A172 (cell line): ENCODE measurements at places on chromosomes 2 and 18.
A peak's percentile ranks its signal among the peaks of the same experiment; 100 is the strongest.

- DNase-seq, result no peak
Observed at GRCh38 chr2:18650221-18650620, 60.9 kb upstream of the NT5C1B start.

- DNase-seq, result no peak
Observed at GRCh38 chr2:108605947-108606346, 71.7 kb downstream of the LIMS1 start.

DNA sequence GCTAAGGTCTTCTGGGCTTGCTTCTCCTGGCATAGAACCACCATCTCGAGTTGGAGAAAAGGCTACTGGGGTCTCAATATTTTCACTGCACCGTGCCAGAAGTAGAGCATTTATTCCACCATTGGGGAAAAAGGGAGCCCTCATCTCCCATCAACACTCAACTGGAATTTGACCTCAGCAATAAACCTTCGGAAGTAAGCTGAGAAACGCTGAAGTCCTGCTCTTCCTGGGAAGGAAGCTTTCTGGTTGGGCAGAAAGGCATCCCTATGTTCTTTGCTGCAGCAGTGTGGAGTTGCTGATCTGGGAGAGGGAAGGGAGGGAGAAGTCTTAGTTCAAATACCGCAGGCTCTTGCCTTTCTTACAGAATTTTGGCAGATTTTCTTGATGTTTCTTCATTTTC is 368.8 kb downstream of the NUP35 start:
- no peak for DNase-seq

GRCh38 chr2:240566203-240567136 is 1.8 kb upstream of the RNPEPL1 start:
- peak; percentile 74 for DNase-seq

- peak; percentile 90 for DNase-seq
Observed at GRCh38 chr2:161122772-161123530, 37.3 kb upstream of the TANK start.

DNA sequence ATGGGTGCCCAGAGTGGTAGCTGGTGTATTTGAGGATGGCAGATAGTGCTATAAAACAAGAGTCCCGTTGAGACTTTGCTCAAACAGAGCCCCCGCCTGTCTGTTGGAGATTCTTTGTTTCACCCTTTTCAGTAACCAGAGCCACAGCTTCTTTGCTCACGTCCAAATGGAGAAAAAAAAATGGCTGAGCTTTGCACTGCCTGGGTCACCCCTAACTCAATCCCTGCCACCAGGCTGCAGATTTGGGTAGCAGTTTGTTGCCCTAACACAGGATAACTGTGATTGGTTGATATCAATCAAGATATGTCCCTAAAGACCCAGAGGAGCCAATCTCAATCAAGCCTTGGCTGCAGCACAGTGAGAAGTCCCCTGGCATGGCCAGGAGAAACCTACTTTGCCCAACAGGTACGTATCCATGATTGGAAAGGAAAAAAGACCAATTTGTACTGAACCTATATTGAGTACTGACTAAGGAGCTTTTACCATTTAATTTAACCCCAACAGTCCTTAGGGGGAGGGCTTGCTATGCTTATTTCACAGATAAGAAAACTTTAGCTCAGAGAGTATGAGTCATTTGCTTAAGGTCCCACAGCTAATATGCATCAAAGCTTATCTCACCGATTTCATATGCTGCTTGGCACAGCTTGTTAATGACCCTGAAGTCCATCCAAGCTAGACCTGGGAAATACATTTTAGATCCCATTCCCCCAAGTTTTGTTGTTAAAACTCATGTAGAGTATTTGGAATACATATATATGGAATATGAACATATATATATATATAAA is 72.0 kb upstream of the SH3BP4 start:
- DNase-seq, result peak; percentile 94

DNA sequence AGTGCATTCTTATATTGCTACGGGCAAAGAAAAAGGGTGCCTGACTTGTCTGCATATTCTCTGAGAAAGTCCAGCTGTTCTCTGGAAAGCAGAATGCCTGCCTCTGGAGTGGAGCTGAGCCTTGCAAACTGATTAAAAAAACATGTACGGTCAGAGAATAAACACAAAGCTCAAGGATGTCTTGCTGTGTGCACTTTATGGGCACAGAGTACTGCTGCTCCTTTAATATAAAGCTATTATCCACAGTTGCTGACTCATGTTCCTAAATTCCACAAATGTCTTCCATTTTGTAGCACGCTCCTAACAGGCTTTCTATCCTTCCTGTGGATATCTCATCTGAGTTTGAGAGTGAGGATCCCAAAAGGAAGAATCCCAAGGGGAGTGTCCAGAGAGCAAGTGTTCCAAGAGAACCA is 229.0 kb downstream of the MREG start:
- DNase-seq, result peak; percentile 26

GRCh38 chr2:23486684-23487075 is 101.7 kb downstream of the KLHL29 start:
- no peak for DNase-seq

GRCh38 chr2:7703543-7704144 is 786.4 kb downstream of the RNF144A start:
- no peak for DNase-seq

GRCh38 chr2:148965623-148966437 is 72.7 kb upstream of the LYPD6B start:
- DNase-seq, result no peak

DNA sequence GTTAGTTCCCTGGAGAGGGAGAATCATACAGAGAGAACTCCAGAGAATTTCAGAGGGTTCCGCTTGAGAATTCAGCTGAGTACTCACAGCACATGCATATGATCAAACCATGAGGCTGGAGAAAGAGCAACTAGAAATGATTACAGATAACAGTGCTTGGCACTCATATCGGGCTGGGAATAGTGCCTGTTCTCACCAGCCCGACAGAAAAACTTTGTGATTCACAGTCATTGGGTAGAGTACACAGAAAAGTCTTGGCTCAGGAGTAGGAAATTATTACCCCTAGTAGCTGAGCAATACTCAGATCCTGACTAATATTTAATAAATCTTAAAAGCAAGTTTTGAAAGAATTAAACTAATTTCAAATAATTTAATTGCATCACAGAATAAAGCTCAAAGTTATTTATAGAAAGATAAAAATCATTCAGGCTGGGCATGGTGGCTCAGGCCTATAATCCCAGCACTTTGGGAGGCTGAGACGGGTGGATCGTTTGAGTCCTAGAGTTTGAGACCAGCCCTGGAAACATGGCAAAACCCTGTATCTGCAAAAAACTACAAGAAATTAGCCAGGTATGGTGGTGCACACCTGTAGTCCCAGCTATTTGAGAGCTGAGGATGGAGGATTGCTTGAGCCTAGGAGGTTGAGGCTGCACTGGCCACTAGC is 6.8 kb downstream of the WDPCP start:
- no peak for DNase-seq

DNA sequence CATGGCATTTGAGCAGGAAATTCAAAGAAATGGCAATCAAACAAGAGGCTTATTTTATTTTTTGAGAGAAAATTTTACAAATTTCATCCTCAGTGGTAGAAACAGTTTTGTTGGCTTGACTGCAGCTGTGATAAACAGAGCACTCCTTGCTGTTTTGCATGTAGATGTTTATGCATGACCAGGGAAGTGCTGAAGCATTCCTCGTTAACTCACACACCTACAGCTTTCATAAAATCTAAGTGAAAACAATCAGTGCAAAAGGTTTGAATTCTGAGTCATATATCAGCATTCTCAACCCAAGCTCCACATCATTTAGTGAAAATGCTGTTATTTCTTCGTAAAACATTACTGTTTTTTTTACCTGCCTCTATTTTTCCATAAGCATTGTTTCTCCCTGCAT is 146.6 kb upstream of the CCDC68 start:
- no peak for DNase-seq

DNA sequence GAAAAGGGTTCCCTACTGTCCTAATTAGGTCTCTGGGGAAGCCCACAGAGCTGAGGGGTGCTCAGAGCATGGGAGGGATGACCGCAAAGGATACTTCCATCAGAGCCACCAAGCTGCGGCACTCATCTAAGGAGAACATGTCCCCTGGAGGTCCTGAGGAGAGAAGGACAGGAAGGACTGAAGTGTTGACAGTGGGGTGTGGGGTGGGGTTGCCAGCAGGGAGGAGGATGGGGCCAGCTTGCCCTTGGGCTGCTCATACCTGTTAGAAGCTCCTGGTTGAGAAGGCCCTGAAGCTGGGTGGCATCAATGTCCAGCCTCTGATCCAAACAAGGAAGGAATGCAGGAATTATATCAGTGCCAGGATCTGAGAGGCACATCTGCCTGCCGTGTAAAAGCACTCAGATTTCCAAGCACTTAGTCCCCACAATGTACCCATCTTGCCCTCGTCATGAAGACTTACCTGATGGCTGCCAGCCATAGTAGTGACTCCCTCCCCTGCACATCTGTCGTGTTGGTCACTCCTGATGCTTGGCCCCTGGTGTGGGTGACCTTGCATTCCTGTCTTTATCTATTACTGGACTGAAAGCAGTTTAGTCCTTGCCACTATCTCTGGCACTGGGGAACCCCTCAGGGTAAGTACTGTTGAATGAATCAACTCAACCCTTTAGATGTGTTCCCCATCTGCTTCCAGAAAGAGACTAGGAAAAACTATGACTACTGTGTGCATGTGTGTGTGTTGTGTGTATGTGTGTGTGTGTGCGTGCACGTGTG is 68.9 kb downstream of the CAPN13 start:
- DNase-seq, result no peak

- DNase-seq, result no peak
Observed at GRCh38 chr2:210086292-210086691, 83.9 kb downstream of the RPE start.

- DNase-seq, result peak; percentile 8
Observed at GRCh38 chr2:102147935-102148334, 5.4 kb downstream of the IL1R1 start.

GRCh38 chr2:45205985-45206384 is 196.7 kb upstream of the SIX2 start:
- DNase-seq, result no peak
